T-cell (primary cell): ENCODE measurements at places on chromosomes 1 and 21.

DNA sequence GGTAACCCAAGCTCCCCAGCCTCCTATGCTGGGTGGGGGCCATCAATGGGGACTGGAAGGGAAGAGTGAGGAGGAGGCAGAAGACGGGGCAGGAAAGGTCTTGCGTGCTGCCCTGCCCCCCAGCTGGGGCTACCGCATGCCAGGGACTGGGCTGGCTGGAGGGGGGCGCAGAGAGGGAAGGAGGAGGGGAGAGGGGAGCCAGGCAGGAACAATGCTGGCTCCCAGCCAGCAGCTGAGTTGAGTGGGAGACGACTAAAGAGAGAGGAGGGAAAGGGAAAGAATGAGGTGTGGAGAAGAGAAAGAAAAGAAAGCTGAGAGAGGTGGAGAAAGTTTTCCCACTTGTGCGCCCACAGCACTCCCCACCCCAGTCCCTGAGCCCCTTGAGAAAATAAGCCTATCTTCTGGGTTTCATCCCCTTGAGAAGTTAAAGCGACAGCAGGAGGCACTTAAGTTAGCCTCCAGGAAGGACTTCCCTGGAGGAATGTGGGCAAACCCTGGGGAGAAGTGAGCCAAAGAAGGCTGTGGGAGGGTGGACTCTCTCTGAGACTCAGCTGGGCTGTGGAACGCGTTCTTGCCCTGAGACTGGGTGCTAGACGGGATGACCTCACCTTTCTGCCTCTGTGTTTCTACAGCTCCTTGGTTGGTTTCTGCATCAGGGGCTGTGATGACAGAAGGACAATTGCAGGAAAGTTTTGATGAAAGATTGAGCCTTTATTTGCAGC, 12.9 kb upstream of the NES start:
- no peak for DNase-seq

- DNase-seq = no peak
Observed at GRCh38 chr1:184166485-184166884, 115.0 kb downstream of the TSEN15 start.

DNA sequence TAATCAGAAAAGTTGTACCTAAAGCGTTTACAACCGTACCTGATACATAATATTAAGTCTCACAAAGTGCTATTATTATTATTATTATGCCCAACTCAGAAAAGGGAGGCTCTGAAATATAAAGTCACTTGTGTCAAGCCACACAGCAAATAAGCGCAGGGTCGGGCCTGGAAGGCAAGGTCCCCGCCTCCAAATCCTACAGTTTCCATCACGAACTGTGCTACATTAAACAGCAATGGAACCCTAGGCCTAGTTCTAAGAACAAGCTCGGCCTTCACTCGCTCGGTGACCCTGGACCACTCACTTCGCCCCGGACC, 549 bp downstream of the PARS2 start:
- no peak for DNase-seq

GRCh38 chr21:39001341-39001740, 181.9 kb downstream of the PSMG1 start:
- DNase-seq = no peak

- DNase-seq = no peak
Observed at GRCh38 chr1:24186711-24186992, 437 bp downstream of the IFNLR1 start.

DNA sequence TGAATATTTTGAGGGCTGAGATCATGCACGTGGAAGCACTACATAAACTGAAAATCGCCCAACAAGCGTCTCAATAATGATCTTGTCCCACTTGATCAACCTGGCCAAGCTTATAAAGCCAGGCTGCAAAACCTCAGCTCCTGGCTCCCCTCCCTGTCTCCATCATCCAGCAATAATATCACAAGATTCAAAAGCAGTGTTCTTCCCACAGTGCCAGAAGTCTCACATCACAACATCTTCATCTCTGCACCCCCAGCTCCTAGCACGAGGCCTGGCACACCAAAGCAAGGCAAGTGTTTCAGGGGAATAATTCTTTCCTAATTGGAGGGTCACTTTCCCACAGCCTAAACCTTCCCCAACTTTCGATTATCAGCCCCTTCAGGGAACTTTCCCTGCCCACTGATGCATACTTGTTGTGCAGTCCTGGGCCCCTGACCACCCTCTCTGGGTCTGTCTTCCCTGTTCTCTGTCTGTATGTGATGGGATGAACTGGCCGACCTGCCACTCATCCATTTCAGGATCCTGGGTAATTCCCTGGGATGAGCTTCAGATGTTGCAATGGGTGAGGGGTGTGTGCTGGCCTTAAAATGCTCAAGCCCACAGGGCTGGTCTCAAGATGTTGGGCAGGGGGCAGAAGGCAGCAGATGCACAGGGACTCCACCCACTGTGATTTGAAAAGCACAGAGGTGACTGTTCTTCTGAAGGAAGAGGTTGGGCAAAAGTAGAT, 129.0 kb downstream of the DMRTB1 start:
- DNase-seq = no peak

DNA sequence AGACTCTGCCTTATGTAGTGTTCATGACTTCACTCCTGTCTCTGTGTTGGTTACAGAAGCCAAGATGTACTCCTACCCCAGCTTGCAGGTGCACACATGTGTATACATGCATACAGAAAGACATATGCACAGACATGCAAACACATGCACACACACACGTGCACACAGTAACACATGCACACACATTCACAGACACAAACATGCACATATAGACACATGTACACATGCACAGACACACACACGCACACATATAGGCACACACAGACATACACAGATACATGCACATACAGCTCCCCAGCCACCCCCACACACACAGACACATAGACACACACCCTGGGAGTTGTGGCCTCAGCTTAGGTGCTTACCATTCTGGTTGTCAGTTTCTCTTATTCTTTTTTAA, 362.6 kb upstream of the C1orf174 start:
- DNase-seq = no peak

GRCh38 chr1:110203021-110203661, 7.0 kb upstream of the KCNC4 start:
- DNase-seq = peak; percentile 62

DNA sequence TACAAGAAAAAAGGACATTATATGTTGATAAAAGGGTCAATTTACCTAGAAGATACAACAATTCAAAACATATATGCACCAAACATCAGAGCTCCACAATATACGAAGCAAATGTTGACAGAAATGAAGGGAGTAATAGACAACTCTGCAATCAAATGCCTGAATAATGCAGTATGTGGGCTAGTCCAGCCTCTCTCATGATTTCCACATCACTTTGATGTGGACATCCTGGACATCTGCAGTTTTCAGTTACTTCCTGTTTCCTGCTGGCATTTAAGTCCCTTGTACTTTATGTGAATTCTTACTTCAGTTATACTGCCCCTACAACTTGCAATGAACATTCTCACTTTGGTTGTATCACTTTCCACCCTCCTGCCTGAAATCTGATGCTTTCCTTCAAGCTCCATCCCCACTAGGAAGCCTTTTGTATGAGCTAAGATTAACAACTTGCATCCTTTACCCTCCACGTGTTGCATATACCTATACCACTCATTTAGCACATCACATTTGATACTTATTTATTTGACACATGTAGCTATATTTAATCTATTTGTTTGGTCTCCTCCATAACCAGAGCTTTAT, 36.7 kb downstream of the DISC1 start:
- DNase-seq = no peak

GRCh38 chr1:4344065-4344732, 310.2 kb upstream of the AJAP1 start:
- no peak for DNase-seq

DNA sequence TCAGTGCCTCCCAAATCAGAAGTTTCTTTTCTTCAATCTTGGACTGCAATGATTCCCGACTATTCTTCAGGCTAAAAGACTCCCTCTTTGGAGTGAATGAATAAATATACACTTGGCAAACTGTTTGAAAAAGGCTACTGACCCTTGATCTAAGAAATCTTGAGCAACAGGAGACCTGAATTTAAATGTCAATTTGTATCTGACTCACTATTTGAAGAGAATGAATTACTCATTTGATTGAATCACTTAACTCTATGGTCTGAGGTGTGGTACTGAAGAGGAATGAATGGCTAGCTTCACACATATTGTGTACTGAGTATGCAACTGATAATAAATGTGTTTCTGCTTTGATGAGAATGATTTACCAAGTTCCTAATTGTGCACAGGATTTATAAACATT, 4.6 kb upstream of the SMG7 start:
- no peak for DNase-seq

DNA sequence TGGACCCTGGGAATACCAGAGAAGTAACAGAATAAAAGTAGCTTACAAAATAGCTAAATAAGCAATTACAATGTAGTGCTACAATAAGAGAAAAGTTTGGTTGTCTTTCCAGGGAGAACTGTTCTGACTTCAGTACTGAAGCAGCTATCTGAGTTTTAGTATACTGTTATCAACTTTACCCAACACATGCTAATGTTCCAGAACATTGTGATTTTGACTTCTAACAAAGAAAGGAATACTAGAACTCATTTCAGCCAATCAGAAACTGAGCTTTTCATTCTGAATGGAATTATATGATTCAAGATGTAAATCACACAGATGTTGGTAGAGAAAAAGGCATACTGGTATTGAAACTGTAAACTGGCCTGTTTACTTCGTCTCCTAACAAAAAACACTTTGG, at the start of gene C1orf105:
TSS of gene C1orf105 (plus strand) at position 301 of the 400 bp plus-strand sequence. CDS start 201 bp downstream, outside the sequence.
- no peak for DNase-seq

DNA sequence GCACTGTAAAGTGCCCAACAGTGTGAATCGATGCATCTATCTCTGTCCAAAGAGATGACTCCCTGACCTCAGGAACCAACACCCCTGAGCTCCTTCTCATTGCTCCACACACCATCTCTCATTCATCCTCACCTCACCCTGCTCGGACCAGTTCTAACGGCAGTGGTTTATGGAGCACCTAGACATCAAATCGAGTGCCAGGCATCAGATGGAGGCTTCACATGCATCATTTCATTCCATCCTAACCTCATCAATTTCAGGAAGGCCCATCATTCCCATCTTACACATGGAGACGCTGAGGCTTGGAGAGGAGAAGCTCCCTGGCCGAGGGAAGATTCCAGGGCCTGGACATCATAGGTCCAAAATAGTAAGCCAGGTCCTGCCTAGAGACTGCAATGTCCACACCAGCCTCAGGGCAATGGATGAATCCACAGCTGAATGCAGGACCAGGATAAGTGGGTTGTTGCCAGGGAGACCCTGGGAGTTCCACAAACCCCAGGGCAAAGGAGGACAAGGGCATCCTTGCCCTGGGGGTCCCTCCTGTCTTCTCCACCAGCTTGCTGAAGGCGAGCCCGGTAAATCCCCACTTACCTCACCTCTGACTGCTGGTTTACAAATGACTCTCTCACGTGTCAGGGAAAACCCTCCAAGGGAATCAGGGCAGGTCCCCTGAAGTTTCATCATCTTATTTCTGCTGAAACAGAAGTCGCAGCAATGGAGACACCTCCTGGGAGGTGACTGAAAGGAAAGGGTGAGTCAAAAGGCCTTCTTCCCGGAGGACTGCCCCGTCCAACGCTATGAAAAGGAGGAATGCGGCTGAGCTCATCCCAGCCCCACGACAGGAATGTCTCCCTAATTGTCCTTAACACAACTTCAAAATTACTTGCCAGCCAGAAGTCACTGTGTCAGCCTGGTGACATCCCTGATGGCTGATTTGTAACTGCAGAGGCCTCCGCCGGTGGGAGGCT, 9.0 kb upstream of the IFFO2 start:
- DNase-seq = no peak

DNA sequence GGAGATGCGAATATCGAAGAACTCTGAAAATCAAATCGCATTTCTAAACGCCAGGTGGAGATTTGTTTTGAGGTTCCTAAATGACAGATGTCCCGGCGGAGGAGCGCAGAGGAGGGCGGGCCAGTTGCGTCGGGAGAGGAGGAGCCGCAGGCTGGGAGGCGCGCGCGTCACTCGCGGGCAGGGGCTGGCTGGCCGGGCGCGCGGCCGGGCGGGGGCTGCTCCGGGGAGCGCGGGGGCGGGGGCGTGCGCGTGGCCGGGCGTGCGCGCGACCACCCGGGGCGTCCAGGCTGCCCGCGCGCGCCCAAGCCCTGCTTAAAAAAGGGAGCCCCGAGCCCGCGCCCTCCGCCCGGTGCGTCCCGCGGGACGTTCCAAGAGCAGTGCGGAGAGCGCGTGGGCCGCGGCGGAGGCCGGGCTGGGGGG, 47.3 kb downstream of the H3-3A start:
- peak; percentile 44 for DNase-seq

GRCh38 chr1:99745061-99745460, 21.4 kb downstream of the FRRS1 start:
- no peak for DNase-seq

DNA sequence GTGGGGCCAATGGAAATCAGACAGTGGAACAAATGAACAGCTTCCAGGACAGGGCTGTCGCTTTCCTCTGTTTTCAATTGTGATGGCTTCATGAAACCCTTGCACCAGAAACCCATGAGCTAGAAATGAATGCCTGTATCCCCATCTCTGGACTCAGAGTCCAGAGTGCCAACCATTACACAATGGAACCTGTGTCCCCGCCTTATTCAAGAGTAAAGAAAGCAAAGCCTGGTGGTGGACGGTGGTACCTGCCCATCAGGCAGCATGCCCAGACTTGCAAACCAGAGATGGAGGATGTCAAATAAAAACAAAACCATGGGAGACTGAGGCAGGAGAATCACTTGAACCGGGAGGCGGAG, 4.4 kb upstream of the CAPN2 start:
- DNase-seq = no peak

DNA sequence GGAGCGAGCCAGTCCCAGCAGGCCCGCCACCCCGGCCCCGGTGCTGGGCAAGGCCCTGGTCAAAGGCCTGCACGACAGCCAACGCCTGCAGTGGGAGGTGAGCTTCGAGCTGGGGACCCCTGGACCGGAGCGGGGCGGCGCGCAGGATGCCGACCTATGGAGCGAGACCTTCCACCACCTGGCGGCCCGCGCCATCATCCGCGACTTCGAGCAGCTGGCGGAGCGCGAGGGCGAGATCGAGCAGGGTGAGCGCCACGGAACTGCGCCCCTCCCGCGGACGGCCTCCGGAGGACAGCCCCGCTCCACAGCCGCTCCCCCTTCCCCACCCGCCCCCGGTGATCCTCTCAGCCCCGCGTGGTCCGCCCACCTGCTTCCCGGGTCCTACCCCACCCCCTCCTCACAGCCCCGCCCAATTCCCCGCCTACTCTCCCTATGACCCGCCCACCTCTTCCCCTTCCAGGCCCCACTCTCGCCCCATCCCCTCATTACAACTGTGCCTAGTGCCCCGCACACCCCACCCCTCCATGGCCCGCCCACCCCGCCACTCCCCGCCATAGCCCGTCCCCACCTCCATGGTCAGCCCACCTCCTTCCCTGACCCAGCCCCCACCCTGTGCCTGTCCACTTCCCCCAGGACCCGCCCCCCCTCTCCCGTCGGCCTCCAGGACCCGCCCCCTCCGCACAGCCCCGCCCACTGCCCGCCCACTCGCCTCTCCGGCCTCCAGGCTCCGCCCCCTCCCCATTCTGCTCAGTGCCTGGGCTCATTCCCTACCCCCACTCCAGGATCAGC, 52.7 kb downstream of the VWA5B1 start:
- no peak for DNase-seq

GRCh38 chr1:207808911-207809555, 57.2 kb downstream of the CD46 start:
- no peak for DNase-seq

- no peak for DNase-seq
Observed at GRCh38 chr1:183702087-183702812, 49.1 kb upstream of the APOBEC4 start.
